ENCODE measurements at places on chromosomes 1 and 21.

DNA sequence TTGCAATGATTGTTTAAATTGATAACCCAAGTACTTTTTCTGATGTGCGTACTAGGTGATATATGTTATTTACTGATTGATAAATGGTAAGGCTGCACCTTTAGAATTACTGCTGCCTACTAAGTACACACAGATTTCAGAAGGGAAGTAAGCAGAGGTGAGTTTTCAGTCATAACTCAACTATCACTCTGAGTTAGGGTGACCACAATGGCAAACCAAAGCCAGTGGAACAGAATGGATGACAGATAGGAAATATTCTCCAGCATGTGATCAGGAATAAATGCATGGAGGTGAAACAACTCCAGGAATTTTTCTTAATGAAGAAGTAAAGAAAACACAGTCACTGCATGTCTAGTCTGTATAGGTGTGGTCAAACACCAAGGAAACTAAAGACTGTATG is 7.5 kb upstream of the KCNJ15 start:
- DNase-seq: no peak

- DNase-seq: no peak
These were observed 147.1 kb downstream of the GLUL start for GRCh38 chr1:182244451-182244850.

DNA sequence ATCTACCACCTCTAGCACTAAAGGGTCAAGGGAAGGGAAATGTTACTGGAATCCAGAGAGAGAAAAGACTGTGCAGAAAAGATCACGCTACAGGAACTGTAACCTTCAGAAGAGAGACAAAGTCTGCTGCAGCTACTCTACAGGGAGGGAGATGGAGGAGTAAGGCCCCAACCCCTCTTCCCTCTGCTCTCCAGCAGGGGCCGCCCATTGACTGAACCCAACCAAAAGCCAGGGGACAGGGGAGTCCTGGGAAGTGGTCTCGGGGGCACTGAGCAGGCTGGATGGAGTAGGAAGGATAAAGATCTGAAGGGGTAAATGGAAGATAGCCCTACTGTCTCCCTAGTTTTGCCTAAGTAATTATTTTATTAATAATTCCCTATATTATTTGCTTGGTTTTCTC is 72.8 kb upstream of the NR5A2 start:
- no peak for DNase-seq

DNA sequence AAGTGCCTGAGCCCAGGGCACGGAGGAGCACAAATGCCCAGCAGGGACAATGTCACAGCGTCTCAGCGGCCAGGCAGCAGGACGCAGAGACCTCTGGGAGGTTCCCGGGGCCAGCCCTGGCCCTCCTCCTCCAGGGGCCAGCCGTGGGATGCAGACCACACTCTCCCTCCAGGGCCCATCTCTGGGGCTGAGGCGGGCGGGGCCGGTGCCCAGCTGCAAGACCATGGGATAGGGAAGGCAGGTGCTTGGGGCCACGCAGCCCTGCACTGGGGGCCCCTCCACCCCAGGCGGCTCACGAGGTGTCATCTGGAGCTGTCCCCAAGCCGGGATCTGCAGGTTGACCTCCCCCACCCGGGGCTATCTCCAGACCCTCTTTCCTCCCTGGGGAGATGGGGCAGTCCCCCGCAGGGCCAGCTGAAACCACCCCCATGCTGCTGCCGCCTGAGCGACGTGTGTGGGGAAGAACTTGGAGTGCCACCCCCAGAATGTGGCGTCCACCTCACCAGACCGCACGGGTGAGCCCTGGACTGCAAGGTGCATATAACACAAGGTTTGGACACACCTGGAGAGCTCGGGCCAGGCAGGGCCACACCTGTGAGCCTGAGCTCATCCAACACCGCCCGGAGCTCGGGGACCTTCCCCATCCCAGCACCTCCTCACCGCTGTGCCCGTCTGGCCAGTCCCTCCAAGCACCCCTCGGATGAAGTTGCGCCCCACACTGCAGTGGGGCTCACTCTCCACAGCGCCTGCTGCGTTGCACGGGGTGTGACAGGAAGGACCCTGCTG is 4.1 kb upstream of the TTLL10 start:
- DNase-seq: no peak

DNA sequence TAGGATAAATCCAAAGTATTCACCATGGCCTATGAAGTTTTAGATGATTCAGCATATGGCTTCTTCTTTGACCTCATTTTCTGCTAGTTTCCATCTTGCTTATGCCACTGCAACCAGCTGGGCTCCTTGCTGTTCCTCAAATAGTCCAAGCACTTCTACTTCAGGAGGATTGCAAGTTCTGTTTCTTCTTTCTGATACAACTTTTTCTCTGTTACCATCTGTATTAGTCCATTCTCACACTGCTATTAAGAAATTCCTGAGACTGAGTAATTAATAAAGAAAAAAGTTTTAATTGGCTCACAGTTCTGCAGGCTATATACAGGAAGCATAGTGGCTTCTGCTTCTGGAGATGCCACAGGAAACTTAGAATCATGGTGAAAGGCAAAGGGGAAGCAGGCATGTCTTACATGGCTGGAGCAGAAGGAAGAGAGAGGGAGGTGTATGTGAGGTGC is 20.3 kb downstream of the PTGS2 start:
- DNase-seq: no peak

- DNase-seq: no peak
These were observed 7.7 kb downstream of the ZBTB17 start for GRCh38 chr1:15968172-15968571.

DNA sequence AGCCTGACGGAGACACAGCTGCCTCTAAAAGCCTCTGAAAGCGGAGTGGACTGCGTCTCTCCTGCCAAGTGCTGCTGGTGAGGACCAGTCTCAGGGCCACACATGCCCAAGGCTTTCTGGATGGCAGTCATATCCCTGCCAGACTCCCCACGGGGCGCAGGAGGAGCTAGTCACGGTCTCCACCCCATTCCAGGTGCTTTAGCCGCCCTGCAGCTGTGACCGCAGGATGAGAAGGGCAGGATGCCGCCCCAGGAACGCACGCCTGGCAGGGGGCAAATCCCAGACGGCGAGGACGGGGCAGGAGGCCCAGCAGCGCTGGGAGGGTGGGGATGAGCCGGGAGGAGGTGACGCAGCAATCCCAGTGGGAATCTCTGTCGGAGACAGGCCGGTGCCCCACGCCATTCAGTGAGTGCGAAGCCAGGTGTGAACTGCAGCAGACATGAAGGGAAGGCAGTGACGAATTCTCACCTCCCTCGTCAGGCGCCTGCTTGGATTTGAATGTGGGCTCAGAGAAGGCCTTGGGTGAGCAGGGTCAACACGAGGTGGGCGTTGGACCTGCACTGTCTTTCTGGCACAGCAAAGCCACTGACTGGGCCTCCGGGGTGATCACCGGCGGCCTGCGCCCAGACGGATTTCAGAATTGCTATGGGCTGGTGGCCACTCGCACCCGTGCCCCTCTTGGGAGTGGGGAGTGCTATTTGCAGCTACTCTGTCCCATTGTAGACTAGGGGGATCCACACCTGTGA is 38.5 kb upstream of the SLC19A1 start:
- DNase-seq: no peak

DNA sequence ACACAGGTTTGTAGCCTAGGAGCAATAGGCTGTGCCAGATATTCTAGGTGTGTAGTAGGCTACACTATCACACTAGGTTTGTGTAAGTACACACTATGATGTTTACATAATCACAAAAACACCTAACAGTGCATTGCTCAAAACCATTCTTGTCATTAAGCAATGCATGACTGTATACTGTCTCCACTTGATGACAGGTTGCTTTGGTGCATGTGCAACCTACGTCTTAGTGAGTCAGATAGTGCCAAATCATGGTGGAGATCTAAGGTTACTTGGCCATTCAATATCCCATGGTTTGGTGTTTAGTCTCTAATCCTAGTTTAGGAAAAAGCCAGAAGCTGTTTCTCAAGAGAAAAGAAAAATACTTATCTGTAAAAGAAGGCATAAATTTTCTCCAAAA is 181.1 kb downstream of the KCNK2 start:
- DNase-seq: no peak

DNA sequence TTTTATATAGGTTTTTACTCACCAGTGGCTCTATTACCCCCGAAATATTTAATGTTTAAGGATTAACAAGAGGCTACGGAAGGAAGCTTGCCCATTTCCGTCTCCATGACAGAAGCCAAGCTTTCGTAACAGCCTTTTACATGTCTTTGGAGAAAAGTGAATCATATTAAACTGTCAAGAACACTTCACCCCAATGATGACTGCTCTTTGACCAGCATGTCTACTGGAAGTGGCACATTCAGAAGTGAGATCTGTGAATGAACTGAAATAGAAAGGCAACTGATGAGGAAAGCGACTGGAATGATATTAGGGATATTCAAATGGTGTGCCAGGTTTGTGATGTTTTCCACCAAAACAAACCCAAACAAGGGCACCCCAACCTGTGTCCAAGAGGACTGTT is 8.5 kb upstream of the PRDM15 start:
- DNase-seq: no peak

GRCh38 chr1:52679048-52679447 is 19.1 kb downstream of the COA7 start:
- DNase-seq: no peak

DNA sequence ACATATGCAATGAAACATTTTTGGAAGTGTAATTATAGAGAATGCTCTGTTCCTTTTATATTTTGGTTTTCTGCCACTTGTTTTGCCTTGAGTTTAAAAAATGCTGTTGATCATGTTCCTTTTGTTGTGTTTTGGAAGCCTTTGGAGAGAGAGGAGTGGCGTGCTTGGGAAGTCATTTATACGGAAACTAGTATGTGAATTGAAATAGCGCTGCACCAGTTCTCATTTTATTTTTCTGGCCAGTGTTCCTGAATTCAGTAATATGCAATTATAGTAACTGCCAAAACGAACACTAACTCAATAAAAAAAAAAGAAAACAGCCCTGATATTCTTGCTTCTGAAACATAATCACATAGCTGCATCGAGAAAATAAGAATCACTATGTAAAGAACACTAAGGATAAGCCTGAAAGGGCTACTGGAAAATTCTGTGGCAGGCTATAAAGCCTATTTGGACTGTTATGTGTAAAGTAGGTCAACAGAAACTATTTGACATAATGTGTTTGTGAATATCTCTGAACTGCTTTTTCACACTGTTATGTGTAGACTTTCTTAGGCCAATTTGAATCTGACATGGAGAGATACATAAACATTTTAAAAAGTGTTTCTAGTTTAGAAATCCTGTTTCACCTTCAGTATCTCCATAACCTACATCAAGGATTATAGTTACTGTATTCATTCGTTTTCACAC is 742.0 kb downstream of the KCNT2 start:
- no peak for DNase-seq

DNA sequence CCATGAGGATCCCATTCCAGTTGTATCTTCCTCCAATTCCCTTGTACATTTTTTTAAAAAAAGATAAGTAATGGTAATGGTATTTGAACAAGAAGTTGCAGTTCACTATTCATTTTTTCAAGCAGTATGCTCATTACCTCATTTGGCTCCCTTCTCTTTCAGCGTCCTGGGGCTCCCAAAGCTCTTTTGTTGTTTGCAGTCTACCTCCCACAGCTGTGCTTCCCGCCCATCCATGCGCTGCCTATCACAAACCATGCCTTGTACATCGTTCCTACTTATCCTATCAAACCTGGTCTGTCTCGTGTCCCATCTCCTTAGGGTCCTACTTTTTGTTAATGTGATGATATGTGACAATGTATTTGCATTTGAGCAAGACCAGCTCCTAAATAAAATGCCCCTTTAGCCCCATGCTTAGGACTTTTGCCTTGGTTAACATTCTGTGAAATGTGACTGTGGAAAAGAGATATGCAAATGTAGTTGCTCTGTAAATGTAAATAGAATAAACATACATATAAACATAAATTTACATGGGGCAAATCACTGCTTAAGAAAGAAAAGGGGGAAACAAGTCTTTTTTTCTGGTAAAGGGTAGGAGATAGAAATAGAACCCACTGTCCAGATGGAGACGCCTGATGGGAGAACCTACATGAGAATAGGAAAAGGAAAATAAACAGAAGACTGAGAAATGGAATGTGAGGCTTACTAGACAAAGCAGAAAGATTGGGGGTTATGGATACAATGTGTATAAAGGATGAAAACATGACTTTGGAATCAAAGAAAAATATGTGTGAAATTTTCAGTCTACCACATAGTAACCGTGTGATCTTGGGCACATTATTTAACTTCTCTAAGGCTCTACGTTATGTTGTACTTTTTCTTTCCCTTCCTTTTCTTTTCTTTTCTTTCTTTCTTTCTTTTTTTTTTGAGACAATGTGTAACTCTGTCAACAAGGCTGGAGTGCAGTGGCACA is 59.8 kb upstream of the PLXNA2 start:
- DNase-seq: no peak

- no peak for DNase-seq
These were observed 88.5 kb downstream of the UCK2 start for GRCh38 chr1:165915932-165916348.

GRCh38 chr1:223872308-223872901 is 26.7 kb upstream of the TP53BP2 start:
- DNase-seq: no peak

DNA sequence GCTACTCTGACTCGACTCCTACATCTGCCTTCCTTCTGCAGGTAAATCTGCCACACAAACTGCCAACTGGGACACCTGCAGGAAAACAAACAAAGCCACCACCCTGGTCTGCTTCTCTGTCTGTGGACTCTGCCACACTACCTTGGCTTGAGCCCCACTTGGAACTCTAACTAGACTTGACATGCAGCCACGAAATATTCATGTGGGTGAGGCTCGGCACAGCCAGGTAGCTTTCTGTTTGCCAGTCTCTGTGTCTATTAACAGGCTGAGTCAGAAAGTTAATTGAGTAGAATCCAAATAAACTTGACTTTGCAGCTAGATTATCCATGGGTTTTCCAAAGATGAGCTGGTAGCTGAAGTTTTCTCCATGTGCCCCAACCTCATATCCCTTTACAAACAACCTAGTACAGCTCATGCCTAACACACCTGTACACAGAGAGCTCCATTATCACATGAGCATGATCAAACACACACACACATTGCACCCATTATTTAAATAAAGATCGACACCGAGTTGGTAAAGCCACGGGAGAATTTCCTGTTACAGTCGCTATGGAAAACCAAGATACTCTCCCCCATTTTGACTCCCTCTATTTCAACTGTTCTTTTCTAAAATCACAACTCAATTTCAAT is 808 bp downstream of the C1orf116 start:
- no peak for DNase-seq

DNA sequence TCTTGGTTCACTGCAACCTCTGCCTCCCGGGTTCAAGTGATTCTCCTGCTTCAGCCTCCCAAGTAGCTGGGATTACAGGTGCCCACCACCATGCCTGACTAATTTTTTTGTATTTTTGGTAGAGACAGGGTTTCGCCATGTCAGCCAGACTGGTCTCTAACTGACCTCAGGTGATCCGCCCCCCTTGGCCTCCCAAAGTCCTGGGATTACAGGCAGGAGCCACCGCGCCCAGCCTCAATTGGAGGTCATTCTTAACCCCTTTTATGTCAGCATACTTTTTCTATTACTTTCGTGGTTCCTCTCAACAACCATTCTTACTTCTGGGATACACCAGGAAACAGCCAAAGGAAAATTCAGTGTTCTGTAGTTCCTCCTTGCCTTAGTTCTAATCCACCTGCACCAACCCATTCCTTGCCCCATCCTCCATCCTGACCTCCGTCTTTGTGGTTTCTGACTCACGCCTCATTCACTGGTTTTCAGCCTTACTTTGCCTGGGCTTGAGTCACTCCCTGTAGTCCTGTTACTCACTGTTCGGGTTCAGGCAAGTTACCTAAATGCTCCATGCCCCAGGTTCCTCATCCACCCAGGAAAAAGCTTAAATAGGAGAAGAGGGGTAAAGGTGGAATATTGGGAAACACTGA is 12.9 kb upstream of the BCL10 start:
- DNase-seq: no peak

All from T-helper 1 cell (primary cell).